NCI-H1436 treated with DMSO at 0.1 percent for 48 hours (cell line): ENCODE measurements at places on chromosomes 6 and 20.

DNA sequence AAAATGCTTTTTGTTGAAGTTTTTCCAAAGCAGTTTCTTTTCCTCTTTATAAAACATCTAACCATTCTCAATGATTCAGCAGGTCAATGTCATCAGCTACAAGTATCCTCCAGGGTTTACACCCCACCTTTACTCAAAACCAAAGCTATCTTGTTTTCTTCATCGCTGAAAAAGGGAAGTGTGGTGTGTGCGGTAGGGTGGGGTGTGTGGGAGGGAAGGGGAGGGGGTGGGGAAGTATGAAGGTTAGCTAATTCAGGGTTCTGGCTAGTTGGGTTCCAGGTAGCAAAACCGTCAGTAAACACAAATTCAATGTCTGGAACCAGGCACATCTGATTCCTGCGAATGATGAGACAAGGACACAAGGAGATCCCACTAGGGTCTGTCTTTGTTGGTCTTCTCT lies 189.6 kb downstream of the GJA10 start:
- no peak for DNase-seq

DNA sequence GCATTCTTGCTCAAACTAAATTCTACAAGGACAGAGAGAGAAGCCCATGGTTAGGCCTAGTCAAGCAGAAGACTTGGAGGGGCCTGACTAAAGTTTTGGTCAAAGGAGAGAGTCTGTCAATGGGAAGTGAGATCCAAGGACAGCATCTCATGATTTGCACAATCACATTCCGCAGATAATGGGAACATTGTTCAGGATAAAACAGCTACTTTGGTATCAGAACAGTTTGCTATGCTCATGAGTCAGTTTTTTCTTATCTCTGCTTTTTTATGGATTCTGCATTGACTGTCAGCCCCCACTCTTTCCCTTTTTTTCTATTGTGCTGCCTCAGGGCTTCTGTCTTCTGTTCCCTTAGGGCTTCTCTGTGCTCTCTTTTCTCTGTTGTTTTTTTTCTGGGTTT lies 28.6 kb downstream of the AKAP7 start:
- no peak for DNase-seq

DNA sequence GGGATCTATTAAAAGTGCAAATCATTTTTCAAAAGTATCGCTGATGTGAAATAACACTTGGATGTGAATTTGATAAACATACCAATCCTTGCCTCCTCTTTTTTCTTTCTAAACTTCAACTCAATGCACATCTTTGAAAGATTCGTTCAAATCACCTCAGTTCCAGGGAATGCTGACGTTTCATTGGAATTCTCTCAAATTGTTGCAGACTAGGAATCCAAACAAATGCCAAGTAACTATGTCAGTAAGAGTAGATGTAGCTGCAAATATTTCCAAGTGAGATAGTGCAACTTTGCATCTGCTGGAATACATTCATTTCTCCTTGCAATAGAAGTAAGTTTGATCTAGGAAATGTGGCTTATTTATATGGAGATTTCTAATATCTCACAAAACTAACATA lies 220.7 kb downstream of the FUT9 start:
- DNase-seq = no peak

- DNase-seq = no peak
Observed at GRCh38 chr20:23988561-23988960, at the start of gene GGTLC1. Gene GGTLC1 (minus strand): TSS chr20:23988779. CDS start chr20:23986611, 2,168 bp downstream.

GRCh38 chr6:116096979-116097816 lies 3.5 kb upstream of the NT5DC1 start:
- DNase-seq = no peak

DNA sequence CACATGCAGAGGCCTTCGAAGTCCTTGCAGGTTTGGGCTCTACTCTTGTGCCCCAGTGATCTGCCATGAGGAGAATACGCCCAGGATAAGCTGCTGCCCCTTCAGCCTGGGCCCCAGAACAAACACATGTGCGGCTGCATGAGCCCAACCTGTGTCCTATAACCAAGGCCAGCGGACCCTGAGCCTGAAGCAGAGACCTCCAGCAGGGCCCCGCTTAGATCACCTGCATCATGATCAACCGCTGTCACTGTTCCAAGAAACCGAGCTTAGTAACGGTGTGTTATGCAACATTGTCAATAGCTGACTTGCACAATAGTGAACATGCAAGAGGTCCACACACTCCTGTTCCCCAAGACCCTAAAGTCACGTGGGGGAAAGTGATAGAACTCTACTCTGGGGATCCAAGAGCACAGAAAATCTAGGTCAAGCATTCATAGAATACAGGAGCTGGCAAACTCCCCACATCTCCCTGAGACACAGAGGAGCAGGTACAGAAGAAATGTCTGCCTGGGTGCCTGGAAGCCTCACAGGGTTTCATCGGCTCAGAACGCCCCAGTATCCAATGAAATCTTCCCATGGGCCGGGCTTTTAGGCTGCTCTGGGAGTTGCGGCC lies 136.2 kb downstream of the BMP7 start:
- DNase-seq = no peak

DNA sequence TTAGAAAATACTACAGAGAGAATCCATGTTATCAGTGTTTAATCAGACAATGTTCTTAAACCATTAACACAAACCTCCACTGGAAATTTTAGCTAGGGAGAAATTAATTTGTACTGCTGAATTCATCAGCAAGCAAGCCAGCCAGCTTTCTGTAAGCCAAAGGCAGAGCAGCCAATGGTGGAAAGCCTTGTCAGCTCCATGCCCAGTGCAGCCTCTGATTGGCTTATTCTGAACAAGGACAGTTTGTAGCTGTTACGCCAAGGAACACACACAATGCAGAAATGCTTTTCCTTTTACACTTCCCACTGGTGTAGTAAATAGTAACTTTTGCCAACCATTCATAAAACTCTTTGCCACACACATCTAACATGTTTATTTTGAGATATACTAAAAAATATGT lies 265.0 kb downstream of the TENT5A start:
- no peak for DNase-seq

DNA sequence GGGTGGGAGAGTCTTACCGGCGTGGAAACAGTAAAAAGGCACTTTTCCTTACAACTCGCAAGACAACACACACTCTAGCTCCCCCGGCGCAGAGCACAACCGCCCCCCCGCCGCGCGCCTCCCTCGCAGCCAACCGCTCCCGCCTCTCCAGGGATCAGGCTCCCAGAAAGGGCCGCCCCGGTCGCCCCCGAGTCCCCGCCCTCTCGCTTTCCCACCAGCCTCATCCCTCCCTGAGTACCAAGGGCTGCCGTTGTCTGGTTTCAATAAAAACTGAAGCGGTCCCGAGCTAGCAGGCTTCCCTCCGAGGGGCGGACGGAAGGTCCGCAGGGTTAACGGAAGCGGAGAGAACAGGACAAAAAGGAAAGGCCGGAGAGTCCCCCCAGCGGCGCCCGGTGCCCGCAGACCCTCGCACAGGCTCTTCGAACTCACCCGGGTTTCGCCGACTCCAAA lies 804 bp downstream of the ELOVL5 start:
- no peak for DNase-seq

- DNase-seq = no peak
Observed at GRCh38 chr6:79607000-79607399, 24.1 kb upstream of the SH3BGRL2 start.

- DNase-seq = no peak
Observed at GRCh38 chr6:6008648-6009421, 2.1 kb upstream of the NRN1 start.

- DNase-seq = no peak
Observed at GRCh38 chr6:108610270-108610839, 49.6 kb downstream of the FOXO3 start.

DNA sequence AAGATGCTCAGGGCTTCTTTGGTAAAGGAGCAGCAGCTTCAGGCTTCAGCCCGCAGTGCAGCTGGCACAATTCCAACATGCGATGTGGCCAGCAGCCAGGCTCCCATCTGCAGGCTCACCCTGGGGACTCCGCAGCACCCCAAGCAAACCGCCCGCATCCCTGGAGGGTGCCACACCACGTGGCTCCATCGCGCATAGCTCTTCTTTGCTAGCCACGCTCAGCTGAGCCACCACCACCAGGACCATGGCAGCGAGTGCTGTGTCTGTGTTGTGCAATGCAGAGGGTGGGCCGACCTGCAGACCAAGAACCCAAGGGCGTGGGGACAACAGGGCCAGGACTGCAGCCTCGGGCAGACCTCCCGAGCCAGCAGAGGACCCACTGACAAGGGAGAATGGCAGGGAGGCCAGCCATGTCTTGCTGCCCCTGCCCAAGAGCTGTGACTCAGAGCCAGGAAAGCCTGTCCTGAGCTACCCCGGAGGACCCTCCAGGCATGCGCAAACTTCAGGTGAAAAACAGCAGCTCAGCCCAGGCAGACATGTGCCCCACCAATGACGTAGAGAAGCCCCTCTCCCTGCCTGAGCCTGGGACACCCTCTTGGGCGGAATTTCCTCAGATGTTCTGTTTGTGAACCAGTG lies 87.8 kb downstream of the GINS1 start:
- DNase-seq = no peak

DNA sequence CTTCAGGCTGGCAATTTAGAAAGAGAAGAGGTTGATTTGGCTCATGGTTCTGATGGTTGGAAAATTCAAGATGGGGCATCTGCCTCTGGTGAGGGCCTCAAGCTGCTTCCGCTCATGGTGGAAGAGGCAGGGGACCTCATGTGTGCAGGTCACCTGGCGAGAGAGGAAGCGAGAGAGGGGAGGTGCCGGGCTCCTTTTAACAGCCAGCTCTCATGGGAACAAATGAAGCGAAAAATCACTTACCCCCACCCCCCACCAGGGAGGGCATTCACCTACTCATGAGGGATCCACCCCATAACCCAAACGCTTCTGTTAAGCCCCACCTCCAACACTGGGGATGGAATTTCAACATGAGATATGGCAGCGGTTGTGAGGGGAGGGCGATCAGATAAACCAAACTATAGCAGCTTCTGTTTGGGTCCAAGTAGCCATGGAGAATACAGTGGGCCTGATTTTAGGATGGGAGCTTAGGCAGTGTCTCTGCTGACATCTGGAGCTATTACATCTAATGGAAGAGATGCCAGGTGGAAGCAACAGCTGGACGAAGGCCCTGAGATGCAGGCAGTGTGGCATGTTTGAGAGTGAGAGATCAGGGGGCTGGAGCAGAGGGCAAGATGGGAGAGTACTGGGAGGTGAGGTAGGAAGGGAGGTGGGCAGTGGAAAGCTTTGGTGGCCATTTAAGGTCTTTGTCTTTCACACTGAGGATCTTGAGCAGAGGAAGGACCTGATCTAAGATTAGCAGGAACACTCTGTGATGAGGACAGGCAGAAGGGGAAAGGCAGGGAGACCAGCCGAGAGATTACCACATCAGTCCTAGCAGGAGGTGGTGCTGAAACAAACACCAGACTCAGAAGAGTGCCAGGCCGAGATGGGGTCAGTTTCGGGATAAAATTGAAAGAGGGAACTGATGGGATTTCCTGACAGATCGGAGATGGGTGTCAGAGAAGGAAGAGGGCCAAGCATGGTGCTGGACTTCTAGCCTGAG lies 161.8 kb downstream of the NFATC2 start:
- no peak for DNase-seq

DNA sequence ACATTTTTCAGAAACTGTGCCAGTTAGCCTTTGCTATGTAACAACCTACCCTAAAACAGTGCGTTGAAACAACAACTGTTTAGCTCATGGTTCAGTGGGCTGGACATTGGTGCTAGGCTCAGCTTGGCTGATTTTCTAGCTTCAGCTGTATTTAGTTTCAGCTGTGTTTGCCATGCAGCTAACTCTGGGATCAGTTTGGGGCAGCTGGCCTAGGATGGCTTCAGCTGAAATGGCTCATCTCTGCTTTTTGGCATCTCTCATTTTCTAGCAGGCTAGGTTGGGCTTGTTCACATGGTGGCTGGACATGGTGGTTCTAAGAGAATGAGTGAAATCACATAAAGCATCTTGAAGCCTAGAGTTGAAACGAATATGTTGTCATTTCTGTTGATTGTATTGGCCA lies 464.2 kb downstream of the QKI start:
- DNase-seq = no peak

- DNase-seq = no peak
Observed at GRCh38 chr20:40506537-40506939, 182.5 kb downstream of the MAFB start.

DNA sequence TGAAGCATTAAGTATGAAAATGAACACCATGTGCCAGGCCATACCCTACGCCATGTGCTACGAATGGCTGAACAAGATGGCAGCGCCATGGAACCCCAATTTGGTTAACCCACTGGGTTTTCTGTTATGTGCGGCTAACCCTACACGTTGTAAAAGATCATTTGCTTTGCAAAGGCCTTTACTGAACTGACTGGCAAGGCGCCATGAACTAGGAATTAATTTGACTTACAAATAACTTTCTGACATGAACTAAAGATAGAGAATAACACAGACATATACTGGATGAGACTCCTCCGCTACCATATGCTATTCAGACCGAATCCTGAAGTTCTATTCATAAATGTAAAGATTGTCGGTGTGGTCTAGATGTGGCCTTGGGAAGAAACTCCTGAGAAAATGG lies 3.9 kb downstream of the CNKSR3 start:
- no peak for DNase-seq

DNA sequence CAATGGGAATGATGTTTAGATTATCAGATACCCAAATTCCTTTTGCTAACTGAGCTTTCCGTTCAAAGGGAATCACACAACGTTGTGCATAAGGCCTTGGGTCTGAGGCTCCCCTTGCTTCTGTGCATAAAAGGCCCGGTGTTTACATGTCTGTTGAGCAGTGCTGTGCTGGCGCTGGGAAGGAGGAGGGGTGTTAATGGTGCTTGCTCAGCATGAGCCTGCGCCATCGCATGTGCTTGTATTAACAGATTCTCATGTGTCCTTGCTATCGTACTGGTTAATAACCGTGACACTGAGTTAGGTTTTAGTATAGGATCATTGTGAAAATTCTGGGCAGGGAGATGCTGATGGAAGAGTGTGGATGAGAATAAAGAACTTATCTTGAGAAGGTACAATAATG lies 62.3 kb upstream of the TRAF3IP2 start:
- DNase-seq = no peak

DNA sequence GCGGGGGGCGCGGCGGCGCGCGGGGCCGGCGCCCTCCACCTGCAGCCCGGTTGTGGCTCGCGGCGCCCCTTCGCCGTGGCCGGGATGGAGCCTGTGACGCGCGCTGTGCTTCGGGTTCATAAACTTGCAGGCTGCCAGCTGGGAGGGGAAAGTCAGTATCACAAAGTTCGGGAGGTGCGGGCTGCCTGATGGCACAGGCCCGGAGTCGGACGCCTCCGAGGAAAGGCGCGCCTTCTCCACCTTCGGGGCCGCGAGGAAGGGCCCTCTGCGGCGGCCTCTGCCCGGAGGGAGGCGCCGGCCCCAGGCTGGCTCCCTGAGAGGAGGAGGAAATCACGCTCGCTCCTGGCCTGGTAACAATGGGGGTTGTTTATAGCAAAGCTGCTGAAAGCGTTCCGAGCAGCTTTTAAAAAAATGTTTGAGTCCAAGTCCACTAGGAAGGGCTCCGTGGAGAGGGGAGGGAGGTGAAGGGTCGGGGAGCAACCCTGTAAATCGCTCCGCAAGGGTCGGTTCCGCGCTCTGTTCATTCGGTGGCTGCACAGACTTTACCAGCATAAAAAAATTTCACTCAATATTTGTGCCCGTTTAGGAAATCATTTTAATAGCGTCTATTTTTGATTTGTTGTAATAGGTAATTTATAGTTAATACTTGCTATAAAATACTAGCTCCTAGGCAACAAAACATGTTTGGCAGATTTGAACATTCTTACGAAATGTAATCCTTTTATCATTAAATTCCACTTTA lies 1.0 kb downstream of the AFDN start:
- no peak for DNase-seq

- no peak for DNase-seq
Observed at GRCh38 chr20:11847827-11848226, 69.9 kb upstream of the BTBD3 start.

GRCh38 chr20:11375335-11375734 lies 542.4 kb upstream of the BTBD3 start:
- DNase-seq = no peak
